Trophoblast cell (in vitro differentiated cells and primary cell): ENCODE measurements at places on chromosomes 3 and 15.
A peak's percentile ranks its signal among the peaks of the same experiment; 100 is the strongest.

GRCh38 chr15:67108122-67108961 is 42.9 kb downstream of the SMAD3 start:
- no peak for DNase-seq

- no peak for DNase-seq
Observed at GRCh38 chr3:180930526-180930925, 18.1 kb downstream of the FXR1 start.

DNA sequence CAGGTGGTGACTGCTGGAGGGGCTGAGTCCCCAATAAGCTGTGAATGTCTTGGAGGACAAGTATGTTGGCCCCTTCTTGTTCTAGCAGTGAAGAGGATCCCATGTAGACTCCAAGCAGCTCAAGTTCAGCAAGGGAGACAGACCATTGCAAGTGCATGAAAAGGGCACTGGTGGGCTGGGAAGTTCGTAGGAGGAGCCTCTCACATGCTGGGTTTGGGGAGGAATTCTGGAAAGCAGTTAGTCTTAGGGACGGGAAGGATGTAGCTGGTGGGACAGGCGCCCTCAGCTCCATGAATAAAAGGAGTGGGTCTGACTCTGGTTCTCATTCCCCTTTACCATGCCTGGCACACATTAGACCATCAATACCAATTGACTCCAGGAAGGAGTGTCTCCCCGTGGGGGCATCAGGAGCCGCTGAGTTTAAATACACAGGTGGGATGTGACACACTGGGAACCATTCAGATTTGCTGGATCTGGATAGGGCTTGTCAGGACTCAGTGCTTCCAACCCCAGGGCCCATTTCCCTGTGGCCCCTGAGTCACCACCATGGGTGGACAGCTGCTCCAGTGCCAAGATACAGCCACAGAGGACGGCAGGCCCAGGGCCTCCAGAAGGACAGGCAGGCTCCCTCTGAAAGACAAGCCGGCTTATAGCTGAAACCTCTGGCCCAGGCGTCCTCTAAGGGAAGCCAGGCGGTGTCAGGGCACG is 552 bp upstream of the XYLB start:
- no peak for DNase-seq

DNA sequence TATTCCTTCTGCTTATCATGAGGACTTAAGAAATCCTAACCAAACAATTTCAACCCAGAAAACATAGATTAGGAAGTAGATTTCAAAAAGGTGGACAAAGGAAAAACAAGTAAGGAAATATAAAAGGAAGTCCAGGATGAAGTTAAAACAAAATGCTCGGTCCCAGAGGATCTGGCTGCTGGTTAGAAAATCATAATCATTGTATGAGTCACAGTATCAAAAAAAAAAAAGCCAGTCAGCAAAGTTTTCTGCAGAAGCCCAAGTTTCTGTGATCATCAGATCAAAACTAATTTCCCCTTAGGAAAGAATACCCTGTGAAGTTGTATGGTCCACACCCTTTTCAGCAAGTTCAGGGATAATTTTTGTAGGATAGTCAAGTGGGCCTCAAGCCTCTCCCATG is 43.0 kb upstream of the LRTM1 start:
- no peak for DNase-seq

- DNase-seq = peak; percentile 83
Observed at GRCh38 chr3:178236555-178237277, 299.5 kb upstream of the KCNMB2 start.

DNA sequence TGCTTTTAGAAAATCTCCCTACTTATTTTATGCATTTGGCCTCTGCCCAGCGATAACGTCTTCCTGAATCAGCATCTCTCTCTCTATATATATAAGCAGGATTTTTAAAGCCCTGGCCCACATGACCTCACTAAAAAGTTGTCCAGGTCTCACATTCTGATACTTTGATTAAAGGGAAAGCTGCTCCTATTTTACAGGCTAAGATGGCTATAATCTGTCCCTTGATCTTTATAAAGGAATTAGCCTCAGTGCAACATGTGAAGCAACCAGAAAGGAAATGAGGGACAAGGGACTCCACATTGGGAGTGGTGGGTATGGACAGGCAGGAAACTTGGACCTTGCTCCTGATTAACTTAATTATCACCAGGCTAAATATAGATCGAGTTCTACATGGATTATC is 25.6 kb upstream of the MUC13 start:
- DNase-seq = no peak

DNA sequence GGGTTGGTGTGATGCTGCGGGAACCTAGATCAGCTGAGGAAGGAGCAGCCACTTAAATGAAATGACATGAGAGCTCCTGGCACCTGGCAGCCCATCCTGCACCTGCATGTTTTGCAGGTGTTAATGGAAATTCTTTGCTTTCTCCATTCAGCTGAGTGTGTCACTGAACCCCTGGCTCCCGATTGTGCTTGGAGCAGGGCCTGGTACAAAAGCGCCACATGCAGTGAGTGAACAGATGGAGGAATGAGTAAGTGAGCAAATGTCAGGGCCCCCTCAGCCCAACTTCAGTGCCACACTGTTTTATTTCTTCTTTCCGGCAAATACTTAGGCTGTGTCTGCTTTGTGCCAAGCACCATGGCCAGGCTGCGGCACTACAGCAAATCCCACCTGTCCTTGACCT is 132.2 kb downstream of the ASB7 start:
- DNase-seq = no peak

GRCh38 chr3:170240671-170241070 is 18.4 kb downstream of the PRKCI start:
- DNase-seq = peak; percentile 55

DNA sequence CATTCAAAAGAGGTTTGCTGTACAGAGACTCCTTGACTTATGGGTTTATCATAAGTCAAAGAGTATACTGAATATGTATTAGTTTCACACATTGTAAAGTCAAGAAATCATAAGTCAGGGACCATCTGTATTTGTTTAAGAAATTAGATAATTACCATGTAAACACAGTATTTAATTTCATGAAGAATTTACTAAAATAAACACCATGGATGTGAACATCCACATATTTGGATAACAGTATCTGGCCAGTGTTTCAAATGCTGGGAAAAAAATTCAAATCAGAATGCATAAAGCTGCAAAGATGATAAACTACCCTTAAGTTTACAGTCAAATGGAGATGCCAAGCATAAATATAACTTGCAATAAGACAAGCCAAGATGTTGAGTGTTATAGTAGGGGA is 17.0 kb downstream of the MYNN start:
- no peak for DNase-seq

GRCh38 chr3:48422272-48422671 is 7.6 kb downstream of the PLXNB1 start:
- no peak for DNase-seq

DNA sequence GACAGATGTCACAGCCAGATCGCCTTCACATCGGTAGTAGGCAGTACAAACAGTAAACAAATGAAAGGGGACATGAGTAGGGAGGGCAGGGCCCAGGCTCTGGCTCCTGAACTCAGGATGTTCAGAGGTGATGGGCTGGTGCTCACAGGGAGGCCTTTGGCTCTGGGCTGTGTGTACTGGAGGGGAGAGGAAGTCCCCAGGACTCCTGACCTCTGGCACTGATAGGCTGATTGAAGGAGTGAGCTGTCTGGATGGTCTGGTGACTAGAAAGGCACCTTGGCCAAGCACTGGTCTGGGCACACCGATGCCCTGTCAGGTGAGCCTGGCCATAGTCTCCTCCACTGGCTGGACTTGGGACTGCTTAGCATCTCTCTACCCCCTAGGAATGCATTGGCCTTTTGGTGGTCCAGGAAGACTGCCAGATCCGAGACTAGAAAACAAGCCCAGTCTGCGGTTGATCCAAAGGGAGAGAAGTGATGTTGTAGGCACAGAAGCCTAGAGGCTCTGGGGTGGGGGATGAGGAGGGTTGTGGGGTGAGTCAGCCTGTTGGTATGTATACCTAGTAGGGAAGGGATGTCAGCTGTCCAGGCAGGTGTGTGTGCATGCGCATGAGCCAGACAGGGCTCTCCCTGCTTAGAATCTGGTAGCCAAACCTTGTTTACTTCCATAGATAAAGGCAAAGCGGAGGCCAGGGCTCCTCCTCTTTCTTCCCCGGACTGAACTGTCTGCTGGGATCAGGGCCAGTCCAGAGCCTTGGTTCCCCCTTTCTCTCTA is 1.9 kb downstream of the SPINT1 start:
- peak; percentile 77 for DNase-seq
